Stimulated activated naive CD4-positive, alpha-beta T cell treated with Interleukin-2 at 50 U/mL for 16 hours (primary cell): ENCODE measurements at places on chromosomes 6 and 20.

GRCh38 chr6:16352258-16352635 is 113.9 kb downstream of the GMPR start:
- no peak for DNase-seq

DNA sequence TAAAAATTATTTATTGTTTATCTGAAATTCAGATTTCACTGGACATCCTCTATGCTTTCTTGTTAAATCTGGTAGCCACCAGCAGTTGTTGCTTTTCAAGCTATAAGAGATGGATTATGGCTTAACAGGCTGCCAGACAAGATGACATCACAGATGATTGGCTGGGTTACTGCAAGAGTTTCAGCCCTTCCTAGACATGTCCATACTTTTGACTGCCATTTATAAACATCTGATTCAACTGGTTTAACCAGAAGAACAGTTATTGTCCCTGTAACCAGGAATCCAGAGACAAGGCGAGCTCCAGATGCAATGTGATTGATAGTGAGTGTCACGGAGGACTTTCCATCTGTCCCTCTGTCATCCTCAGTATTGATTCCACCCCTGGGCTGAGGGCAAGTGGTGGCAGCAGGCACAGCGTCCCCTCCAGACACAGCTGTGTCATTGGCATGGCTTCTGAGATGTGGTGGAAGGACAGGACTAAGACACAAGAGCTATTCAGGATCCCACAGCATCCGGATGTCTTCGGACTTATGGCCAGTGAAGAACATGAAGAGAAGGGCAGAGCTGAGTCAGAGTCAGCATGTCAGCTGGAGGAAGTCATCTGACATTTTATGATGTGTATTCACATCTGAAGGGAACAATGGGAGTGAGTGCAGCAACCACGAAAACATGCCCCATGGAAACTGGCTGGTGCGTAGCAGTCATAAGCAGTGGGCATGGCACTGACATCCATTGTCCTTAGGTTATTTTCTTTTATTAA is 284.5 kb upstream of the CDYL start:
- no peak for DNase-seq

- no peak for DNase-seq
Observed at GRCh38 chr20:3755269-3755668, 12.3 kb downstream of the ADISSP start.

GRCh38 chr20:32622585-32623468 is 37.7 kb upstream of the NOL4L start:
- DNase-seq, result no peak

GRCh38 chr20:64152906-64153305 is 11.3 kb upstream of the MYT1 start:
- DNase-seq, result no peak

DNA sequence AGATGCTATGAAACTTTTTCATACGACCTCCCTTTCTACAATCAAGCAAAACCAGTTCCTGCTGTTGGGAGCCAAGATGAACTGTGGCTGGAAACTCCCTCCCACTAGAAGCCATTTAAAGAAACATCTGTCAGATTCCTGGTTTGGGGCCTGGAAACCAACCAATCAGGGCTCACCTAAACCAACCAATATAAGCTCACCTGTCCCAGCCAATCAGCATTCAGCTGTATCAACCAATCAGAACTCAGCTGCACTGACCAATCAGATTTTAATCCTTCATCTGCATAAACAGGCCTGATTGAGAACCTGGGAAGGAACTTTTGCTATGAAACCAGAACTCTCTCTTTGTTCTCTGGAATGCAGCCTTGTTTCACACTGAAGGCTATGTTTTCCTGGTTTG is 42.4 kb downstream of the SNX14 start:
- no peak for DNase-seq

DNA sequence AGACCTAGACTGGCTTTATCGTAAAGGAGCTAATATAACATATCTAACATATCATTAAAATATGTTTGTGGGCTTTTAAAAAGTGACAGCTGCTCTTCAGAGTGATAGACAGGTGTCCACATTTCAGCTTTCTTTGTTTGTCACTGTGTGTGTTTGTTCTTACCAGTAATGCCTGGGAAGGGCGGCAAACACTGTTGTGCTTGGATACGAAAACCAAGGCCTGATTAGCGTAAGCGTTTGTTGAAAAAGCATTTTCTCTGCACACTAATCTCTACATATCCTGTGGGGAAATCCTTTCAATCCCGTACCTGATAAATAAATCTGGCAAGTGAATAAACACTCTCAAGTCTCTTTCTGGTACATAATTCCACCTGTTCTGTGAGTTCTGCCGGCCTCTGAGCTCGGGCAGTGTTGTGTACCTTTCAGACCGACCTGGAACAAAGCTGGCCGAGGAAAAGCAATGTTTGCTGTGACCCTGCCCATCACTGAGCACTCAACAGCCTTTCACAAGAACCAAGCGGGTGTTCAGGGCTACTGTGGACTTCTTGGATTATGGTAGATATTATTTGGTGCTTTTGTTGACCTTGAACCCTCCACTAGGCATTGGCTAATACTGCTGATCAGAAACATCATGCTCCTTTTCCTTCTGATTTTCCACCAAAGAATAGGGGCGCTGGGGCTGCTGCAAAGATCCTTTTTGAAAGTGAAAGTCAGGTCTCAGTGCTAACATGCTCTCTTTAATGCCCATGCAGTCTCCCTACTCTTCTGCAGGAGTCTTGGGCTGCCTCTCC is 100.4 kb downstream of the CD83 start:
- no peak for DNase-seq

DNA sequence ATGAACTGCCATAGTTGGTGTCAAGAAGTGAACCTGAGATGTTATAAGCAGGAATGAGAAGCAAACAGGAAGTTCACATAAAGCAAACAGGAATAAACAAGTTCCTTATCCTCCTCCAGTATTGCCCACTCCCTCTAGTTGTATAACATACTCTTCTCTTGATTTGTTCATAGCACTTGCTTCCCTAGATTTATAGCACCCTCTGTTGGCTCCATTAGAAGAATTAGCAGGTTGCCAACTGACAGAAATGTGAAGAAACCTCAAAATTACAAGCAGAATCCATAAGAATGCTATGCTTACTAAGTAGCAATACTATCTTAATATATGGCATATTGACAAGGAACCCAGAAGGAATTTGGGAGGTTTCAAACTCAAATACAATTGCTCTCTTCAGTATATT is 195.4 kb downstream of the TBX18 start:
- DNase-seq, result no peak

GRCh38 chr6:53210811-53211210 is 62.2 kb upstream of the GCM1 start:
- DNase-seq, result no peak
